ENCODE measurements at places on chromosomes 7 and 10.

DNA sequence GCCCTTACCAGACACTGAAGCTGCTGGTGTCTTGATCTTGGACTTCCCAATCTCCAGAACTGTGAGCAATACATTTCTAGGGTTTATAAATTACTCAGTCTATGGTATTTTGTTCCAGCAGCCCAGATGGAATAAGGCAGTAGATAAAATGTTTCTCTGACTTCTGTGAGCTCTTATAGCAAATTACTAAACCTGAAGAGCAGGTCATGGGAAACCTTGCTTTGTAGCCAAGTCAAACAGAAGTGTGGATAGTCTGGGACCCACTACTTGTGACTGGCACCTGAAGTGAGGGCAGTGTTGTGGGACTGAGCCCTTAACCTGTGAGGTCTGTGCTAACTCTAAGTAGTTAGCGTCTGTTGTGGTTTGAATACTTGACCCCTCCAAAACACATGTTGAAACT lies 4.6 kb upstream of the TBRG4 start:
- DNase-seq, result no peak

DNA sequence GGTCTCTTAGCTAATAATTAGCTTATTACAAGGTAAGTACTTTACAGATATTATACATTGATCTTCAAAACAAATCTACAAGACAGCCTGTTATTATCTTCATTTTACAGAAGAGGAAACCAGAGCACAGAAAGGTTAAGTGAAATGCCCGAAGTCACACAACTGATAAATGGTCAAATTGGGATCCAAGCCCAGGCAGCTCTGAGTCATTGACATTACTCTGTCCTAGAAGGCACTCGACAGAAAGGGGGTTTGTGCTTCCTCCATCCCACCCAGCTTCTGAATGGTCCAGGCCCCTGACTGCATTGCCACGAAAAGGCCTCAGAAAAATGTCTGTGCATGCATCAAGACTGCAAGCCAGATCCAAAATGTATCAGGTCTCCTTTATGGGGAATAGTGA lies 81.3 kb upstream of the ZNF438 start:
- DNase-seq, result no peak

DNA sequence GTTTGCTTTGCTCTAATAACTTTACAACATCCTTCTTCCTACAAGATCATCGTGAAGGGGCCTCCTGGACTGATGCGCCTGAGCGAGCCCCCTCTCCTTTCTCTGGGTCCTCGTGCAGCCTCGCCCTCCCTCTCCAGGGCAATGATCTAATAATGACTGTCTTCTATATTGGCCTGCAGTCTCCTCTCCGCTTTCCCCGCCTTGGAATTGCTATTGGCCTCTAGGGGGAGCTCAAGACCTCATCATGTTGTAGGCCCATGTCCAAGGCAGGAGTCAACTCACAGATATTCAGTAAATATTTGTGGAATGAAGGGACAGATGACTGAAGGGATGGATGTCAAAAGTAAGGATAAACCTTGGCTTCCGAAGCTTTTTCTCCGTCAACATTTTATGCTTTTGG lies 1180.3 kb downstream of the TYW1 start:
- DNase-seq, result peak; percentile 12

GRCh38 chr7:55436457-55436856 lies 71.3 kb downstream of the LANCL2 start:
- DNase-seq, result no peak

- DNase-seq, result no peak
Observed at GRCh38 chr7:220151-220841, 27.9 kb downstream of the FAM20C start.

DNA sequence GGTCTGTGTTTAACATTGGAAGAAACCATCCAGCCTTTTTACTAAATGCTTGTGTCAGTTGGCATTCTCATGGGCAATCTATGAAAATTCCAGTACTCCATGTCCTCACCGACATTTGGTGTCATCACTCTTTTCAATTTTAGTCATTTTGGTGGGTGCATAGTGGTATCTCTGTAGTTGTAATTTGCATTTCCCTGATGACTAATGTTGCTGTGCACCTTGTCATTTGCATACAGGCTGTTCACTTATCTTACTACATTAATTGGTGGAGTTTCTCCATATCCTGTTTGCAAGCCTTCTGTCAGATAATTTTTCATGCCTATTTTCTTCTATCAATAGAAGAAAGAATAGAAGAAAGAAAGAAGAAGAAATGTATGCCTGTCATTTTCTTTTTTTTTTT lies 73.7 kb downstream of the PLPP4 start:
- no peak for DNase-seq

DNA sequence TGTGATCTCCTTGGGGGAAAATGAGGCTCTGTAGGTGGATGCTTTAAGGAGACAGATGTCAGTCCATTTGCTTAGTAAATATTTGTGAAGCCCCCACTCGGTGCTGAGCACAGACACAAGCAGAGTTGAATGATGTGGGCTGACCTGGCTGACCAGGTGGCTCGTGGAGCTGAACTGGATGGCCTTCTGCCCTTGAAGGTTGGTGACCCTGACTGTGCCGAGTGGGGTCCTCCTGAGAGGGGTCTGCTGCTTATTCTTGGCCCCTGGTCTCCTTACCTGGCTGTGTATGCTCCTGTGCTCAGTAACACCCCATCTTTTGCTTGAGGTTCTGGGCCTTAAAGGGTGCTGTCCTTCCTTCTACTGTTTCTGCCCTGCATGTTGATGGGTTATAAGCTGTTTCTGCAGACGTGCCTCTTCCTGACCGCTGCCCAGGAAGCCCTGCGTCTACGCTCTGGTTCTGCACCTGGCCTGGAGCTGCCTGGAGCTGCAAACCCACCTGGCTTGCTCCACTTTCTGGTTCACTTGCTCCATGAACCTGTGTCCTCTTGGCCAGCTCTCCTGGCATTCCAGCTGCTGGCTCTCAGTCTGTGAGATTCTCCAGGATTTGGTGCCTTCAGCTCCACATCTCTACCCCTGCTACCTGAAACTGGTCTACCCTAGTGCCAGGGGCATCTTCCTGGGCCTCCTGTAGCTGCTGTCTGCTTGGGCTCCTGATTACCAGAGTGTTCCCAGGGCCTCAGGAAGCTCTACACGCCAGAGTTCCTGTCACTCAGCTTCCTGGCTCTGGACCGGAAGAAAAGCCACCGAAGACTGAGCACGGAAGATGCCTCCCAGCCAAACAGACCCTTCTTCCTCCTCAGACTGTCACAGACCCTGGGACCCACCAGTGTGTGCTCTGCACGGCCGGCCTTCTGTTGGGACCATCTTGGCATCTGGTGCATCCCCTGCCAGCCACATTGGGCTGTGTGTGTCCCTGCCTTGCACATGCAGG lies 76.5 kb downstream of the ADCY1 start:
- no peak for DNase-seq

GRCh38 chr10:71964743-71965515 lies 734 bp downstream of the CHST3 start:
- DNase-seq, result no peak

DNA sequence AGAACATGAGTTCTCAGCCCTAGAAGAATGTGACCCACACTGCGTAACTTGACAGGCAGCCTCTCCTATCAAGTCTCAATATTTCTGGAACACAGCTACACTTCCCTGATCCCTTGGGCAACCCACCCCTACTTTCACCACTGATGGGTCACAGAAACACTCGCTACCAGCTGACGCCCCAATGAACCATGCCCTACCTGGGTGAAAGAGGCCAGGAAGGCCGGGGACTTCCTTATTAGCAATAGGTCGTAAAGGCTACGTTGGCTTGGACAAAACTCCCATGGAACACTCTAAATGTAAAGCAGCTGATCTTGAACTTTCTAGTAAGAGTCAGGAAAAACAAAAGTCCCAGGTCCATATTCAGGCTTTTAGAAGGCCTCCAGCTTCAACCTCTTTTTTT lies 202.3 kb upstream of the KCTD7 start:
- DNase-seq, result no peak

- DNase-seq, result no peak
Observed at GRCh38 chr7:72213081-72213480, 199.1 kb downstream of the CALN1 start.

- peak; percentile 14 for DNase-seq
Observed at GRCh38 chr7:150317748-150318444, 5.3 kb upstream of the LRRC61 start.

Measured in NCI-H446 treated with DMSO at 0.1 percent for 48 hours (cell line).